ENCODE measurements at places on chromosomes 5 and 9.

DNA sequence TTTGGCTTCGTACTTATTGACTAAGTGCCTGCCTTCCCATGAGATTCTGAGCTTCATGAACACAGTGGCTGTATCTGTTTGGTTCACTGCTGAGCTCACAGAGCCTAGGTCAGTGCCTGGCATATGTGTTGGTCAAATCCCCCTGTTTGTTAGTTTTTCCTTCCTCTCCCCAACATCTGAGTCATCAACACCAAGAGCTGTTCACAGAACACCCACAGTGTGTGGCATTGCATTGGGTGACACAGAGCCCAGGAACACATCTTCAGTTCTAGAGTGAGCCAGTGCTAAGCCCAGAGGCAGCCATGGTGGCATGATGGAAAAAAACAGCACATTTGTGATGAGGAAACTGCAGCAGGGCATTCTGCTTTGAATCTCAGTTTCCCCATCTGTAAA, 294.6 kb downstream of the SEC61B start:
- no peak for DNase-seq

DNA sequence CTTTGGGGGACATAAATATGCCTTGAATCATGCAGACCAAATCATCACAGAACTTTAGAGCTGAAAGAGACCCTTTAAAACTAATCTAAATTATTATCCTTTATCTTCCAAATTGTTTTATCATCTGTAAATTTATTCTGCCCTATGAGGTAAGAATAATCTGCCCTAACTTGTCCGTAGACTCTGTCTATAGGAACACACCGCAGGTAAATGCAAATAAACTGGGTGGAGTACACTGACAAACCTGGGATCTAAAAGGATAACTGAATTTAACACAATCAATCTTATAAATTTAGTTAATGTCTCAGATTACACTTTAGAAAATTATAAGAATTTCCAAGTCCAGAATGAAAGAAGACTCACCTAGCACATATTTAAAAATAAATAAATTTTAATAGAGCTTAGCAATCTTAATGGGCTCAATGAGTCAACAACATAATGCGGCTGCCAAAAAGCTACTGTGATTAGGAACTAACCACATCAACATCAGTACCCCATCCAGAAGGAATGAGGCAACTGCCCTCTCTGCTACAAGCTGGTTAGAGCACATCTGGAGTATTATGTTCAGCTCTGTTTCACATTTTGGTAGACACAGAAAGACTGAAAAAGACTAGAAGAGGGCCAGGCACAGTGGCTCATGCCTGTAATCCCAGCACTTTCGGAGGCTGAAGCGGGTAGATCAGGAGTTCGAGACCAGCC, 5.6 kb downstream of the MEGF9 start:
- DNase-seq, result peak; percentile 87

DNA sequence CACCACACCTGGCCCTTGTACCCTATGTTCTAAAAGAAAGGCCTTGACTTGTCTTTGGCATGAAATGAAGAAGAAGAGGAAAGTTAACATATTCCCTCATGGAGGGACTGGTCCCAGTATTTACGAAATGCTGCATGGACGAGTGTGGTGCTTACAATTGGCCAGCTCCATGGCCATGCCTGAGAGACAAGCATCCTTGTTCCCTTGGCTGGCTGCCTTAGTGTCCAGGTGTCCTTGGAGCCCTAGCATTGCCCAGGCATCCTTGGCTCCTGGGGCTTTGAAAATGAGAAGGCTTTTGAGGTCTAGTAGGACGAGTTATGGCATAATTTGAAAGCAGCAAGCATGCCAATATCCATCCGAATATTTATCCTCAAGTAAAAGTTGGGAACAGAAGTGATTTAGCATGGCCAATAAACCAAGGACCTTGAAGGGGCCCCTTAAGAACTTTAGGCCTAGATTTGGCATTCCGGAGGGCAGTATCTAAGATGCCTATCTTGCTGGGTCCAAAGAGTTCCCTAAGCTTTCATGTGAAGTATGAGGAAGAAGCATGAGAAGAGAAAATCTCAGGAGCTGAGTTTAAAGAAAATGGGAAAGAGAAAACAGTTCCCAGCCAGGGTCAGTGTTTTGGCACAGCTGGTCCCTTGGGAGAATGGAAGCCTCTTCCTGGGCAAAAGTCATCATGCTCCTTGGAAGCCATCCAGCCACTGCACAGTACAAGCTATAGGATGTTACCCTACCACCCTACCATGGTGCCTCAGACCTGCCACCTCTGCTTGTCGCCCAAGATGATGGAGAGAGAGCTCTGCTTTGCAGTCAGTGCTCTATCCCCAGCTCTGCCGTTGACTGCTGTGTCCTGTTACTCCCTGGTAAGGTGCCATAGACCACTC, 91.0 kb downstream of the AOPEP start:
- no peak for DNase-seq

GRCh38 chr5:40615586-40616170, 64.0 kb upstream of the PTGER4 start:
- peak; percentile 54 for DNase-seq

DNA sequence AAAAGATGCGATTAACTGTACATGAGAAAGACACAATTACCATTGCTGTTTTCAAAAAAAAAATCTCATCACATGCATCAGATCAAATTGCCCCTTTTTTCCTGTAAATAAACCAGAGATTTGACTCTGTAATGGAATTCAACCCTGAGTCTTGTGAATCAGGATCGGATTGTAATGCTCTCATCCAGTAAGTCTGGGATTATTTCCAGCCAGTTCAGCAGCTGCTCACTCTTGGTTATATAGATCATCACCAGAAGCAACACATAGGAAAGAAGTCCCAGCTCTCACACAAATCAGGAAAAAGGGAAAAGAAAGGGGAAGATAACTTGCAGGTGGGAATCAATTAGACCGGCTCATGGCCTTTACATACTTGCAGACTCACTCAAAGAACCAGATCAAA, 97.8 kb upstream of the SPOCK1 start:
- DNase-seq, result no peak

- DNase-seq, result peak; percentile 31
These were observed 50.1 kb upstream of the FBXL17 start for GRCh38 chr5:108432024-108432423.

DNA sequence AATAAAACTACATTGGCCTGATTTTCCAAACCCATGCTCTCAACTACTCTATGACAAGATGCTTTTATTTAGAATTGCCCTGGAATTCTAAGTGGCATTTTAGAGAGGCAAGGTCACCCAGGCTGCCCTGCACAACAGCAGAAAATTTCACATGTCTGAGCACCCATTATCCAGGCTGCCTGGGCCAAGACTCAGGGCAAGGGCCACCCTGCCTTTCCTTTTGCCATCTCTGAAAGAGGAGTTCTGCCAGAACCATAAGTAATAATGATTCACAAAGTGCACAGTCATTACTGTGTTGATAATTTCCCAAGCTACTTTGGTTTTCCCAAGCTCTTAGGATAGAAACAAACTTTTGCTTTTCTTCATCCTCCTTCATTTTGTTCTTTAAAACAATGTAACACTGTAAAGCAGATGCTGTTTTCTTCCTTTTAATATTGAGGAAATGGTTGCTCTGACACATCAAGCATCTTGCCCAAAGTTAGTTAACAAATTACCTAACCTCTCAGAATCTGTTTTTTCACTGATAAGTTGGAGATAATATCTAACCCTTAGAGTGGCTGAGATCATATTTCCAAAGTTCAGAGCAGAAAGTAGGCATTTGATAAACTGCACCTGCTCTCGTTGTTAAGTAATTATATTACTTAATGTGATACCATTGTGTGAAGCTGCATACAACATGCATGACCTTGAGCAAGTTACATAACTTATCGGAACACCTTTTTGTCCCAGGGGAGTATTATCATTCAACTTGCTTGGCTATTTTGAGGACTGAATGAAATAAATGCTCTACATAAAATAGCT, 325.6 kb downstream of the PRELID2 start:
- peak; percentile 60 for DNase-seq

- no peak for DNase-seq
These were observed 89.9 kb downstream of the ARL15 start for GRCh38 chr5:54220230-54221040.

DNA sequence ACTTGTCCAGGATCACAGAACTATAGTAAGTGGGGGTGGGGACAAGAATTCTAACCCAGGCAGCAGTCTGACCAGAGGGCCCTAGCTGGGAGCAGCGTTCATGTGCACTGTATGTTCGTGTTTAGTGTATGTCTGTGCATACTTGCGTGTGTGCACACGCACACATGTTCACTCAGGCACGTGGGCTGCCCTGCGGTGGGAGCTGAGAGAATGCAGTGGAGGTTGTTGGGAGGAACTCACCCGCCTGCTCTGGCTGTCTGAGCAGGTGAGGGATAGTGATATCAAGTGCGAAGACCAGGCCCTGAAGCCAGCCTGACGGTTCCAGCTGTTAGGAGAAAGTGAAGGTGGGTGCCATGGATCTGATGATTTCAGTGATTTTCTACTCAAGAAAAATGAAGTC, 942 bp downstream of the DCANP1 start:
- DNase-seq, result no peak

DNA sequence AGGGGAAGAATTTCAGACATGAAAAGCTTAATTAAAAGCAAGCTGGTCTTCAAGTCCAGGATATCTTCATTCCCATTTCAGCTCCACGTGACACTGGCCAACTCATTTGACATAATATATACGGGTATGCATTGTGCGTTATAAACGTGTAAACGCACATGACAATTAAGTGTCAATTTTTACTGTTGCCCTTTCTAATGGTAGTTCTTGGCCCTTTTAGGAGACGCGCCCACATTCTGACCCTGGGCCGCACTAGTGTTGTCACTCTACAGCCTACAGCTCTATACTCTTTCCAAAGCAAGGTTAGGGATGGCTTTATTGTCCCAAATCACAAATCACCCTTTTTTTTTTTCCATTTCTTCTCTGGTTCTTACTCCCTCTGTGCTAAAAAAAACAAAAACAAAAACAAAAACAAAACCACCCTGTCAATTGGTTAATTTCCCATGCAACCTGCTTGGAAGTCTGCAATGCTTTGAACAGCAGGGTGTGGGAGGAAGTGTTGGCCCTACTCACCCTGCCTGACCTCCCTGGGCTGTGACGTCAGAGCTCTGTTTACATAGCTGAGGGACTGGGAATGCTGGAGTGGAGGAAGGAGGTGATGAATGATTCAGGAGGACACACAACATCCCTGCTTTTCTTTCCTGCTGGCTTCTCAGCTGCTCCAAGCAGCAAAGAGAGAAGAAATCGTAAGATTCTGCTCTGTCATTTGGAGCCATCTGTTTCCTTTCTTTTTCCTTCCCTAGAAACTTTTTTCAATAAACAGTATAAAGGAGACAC, 19.3 kb downstream of the RFK start:
- peak; percentile 97 for DNase-seq

- peak; percentile 77 for DNase-seq
These were observed 112.8 kb downstream of the MVB12B start for GRCh38 chr9:126439402-126439765.

DNA sequence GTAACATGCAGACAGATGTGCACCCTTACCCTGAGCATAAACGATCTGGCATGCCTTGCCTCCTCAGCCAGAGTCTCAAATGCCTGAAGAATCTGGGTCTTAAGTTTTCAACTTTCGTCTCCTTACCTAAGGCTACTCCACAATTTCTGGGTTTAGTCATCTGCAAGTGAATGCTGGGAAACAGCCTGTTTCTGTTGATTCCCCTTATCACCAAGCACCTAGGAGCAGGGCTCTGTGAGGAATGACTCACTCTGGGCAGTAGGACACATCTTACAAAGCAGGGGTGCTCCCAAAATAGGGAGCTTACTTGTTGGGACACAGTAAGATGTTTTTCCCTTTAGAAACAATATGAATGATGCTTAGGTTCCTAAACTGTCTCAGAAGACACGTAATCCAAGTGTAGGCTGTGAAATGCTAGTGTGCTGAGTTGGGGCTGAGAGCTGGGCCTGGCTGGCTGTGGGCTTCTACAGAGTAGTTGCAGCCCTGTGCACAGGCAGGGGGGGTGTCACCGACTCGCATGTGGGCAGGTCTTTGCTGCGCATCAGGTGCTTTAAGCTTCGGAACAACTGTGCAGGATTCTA, 58.0 kb downstream of the DAP start:
- peak; percentile 92 for DNase-seq

GRCh38 chr5:95738072-95738471, 6.9 kb downstream of the RHOBTB3 start:
- no peak for DNase-seq

GRCh38 chr5:88883059-88883835, at the start of gene MEF2C:
MEF2C (minus strand) TSS chr5:88883184; CDS start chr5:88823788, 59,396 bp downstream.
- peak; percentile 63 for DNase-seq

DNA sequence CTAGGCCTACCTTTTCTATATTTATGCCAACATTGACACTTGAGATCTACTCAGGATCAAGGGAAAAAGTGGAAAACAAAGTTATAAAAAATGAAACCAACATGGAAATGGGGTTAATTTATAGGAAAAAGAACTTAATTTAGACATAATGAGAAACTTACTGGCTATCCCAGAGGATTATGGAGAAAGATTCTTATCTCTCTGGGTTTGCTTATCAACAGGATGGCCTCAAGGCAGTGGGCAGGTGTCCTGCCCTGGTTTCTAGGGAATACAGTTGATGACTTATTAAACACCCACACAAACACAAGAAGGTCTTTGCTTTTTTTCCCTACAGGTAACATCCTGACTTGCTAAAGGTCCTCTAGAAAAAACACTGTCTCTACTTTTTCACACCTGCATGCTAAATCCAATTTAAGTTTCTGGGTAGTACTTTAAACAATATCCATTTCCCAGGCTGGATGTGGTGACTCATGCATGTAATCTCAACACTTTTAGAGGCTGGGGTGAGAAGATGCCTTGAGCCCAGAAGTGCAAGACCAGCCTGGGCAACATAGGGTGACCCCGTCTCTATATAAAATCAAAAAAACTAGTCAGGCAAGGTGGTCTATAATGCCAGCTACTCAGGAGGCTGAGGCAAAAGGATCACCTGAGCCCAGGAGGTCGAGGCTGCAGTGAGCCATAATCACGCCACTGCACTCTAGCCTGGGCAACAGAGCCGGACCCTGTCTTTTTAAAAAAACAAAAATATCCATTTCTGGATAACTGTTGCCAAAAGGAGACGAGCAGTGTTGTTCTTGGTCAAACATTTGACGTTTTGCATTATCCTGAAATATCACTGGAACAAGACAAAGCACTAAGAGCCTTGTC, 6.6 kb upstream of the ZNF608 start:
- DNase-seq, result no peak

All from amniotic epithelial cell (primary cell).